ENCODE measurements at places on chromosomes 7 and 10. TPM values are rescaled to one million over a fixed set of nuclear protein-coding genes. Genes with fewer than 3 reads are reported as not detected.

The ZNF425 gene
- 3.4 TPM for total RNA-seq

DNA sequence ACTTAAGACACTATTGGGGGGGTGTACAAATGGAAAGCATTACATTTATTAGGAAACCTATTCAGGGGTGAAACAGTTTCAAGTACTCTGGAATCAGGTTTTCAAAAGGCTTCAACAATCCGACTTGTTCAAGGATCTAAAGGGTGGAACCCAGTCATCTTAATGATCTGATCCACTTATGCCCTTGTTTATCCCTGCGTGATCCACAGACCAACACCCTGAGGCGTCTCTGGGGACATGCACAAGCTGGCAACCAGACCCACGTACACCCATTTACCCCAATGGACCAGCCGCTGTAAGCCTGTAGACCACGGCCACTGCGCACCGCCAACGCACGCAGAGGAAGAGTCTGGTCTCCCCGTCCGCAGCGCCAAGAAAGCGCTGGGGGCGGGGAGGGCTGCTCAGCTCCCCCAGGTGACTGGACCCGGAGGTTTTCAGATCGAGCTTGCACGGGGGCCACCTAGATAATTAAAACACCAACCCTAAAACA is 13.4 kb downstream of the HNRNPF start:
- H3K27me3 ChIP-seq = no peaks in the 10 kb centered on the region
- peak overlapping the region; percentile 77 for H3K4me3 ChIP-seq
- peaks cover 40% of the 10 kb centered on the region for H3K36me3 ChIP-seq
- peak overlapping the region; percentile 92 for H3K27ac ChIP-seq

DNA sequence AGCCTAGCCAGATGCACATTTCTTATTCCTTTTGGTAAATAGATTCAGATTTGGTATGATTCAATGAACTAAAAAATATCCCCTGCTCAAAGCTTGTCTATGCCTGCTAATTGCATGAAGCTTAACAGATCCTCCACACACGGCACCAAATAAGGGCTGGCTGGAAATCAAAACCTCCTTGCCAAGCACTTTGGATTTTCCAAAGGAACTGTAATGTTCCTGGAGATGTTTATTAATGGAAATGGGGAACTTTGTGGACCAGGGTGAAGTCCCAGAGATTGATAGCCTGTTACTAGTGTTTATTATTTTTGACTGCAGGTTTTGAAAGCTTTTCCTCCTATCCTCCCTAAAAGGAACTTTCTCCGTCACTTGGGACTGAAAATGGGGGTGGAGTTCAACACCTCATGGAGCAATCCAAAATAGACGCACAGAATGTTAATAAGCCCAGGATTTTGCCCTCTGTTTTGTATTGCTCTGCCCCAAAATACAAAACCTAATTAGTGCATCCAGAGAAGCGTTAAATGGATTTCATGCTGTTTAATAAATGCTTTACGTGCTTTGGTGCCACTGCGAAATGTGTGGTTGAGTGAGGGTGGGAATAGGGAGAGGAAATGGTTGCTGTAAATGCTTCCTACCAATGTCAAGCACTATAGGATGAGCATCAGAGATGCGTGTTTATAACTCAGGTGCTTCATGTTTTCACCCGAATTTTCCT is 1027.7 kb downstream of the LRMDA start:
- no peaks in the 10 kb centered on the region for H3K36me3 ChIP-seq
- peaks cover 10% of the 10 kb centered on the region for H3K4me1 ChIP-seq
- peak; percentile 42 for DNase-seq
- H3K4me3 ChIP-seq = no peak overlapping the region

DNA sequence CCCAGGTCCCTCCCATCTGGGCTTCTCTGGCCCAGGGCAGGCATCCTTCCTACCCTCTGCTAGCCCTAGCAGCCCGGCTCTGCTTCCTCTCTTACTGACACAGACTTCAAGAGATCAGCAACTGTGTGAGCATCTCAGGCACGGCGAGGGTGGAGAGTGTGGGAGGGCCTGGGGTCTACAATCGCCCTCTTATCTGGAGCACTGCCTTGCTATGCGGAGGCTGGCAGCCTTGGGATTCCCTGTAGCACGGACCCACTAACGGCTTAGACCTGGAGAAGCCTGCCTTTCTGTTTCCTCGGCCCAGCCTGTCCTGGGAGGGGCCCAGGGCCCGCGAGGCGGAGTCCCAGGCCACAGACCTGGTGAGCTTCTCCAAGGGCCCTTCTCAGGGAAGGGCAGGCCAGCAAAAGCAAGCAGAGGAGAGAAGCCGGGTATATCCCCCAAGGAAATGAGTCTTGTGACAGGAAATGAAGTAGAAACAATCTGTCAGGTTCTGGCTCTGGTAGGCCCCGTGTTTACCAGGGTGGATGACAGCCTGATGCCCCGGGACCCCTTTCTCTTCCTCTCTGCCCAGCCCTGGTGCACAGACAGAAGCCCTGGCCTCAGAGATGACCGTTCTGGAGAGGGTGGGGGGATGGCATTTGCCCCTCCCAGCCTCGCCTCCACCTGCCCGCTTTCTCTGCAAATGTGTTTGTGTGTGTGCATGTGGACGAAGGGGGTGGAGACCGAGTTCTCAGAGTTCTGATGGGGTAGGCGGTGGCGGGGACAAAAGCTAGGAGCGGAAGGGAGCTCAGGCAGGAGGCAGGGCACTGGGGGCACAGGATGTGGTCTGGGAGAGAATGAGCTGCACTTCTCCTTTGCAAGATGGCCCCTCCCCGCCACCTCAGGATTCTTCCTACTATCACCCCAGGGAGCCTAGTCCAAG is 2.5 kb downstream of the LRCH4 start:
- peaks cover 46% of the 10 kb centered on the region for H3K36me3 ChIP-seq
- DNase-seq = peak; percentile 60
- peak overlapping the region; percentile 81 for H3K27ac ChIP-seq
- H3K4me1 ChIP-seq = peaks cover 34% of the 10 kb centered on the region

GRCh38 chr7:77697535-77697831 is 1.2 kb downstream of the RSBN1L start:
- no peaks in the 10 kb centered on the region for H3K27me3 ChIP-seq
- H3K4me3 ChIP-seq = peak overlapping the region; percentile 99
- peaks cover 6% of the 10 kb centered on the region for H3K4me1 ChIP-seq

DNA sequence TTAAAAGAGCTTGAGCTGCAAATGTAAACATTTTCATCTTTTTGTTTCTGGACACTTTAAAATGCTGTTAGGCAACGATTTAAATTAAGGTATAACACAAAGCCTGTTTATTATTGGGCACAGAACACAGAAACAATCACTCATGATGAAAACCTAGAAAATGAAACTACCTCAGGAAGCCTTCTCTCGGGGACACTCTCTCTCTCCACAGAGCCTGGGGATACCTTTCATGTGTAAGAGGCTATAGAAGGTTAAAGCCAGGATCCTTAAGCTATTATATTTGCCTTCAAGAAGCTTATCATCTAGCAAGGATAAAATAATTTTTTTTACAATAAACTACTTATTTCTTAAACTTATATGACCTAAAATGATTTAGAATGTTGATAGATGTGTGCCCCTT is 194.1 kb downstream of the SKAP2 start:
- no peaks in the 10 kb centered on the region for H3K4me1 ChIP-seq
- no peak overlapping the region for H3K4me3 ChIP-seq
- no peaks in the 10 kb centered on the region for H3K36me3 ChIP-seq
- H3K27me3 ChIP-seq = no peaks in the 10 kb centered on the region
- no peak for DNase-seq

Data from muscle of leg (tissue), 16 donors.